GM03348 (cell line): ENCODE measurements at places on chromosomes 13 and 19.

DNA sequence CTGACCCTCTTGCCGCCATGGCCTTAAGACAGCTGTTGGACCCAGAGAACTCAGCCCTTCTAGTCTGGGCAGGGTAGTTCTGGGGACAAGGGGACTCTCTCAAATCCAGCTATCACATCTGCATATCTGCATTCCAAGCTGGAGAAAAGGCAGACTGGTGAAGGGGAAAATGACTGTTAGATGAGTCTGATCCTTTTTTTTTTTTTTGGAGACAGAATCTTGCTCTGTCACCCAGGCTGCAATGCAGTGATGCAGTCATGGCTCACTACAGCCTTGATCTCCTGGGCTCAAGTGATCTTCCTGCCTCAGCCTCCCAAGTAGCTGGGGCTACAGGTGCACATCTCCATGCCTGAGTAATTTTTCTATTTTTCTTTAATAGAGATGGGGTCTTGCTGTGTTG, 114.3 kb downstream of the SIPA1L3 start:
- no peak for DNase-seq

DNA sequence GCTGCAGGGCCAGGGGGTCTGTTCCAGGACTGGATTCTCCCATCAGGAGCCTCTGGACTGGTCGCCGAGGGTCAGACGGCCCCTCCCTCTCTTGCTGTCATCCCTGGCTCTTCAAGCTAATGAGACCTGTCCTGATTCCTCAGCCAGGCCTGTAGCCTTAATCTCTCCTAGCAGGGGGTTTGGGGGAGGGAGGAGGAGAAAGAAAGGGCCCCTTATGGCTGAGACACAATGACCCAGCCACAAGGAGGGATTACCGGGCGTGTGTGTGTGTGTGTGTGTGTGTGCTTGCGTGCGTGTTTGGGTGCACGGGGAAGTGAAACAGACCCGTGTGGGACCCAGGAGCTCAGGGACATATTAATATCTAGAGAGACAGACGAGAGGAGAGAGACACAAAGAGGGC, 1.9 kb upstream of the CRX start:
- no peak for DNase-seq

DNA sequence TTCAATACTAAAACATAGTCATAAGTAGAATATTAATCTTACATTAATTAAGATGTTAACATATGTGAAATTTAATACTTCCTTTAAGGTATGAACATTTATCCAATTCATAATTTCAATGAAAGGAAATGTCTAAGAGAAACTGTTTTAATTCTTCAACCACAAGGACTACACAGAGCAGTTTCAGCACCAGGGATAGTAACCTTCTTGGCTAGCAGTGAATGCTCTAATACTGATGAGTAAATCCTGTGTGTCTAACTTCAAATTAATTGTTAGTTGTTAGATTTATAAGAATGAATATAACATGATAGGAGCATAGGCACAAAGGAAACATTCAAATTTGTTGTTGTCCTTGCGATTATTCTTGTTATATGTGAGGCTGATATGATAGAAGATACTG, 15.6 kb upstream of the NBEA start:
- peak; percentile 21 for DNase-seq

DNA sequence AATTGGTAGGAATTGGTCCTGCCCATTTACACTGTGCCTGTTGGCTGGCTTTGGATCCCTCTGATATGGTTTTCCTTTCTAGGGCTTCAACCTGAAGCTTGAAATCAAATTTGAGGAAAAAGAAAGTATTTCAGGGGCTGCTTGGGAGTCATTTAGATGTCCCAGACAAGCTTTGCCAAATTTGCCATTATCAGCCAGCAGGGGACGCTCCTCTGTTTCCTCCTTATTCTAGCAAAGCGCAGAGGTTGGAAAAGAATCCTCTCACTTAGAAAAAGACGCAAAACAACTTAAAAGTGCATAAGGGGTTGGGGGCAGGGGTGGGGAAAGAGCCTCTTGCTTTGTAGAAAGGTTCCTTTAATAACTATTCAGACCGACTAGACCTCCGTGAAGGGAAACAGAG, 1211.1 kb upstream of the PCDH20 start:
- no peak for DNase-seq

GRCh38 chr19:8316351-8317125, 4.6 kb downstream of the NDUFA7 start:
- DNase-seq, result no peak

- DNase-seq, result peak; percentile 71
Measured at GRCh38 chr19:459724-460511, 915 bp downstream of the SHC2 start.

DNA sequence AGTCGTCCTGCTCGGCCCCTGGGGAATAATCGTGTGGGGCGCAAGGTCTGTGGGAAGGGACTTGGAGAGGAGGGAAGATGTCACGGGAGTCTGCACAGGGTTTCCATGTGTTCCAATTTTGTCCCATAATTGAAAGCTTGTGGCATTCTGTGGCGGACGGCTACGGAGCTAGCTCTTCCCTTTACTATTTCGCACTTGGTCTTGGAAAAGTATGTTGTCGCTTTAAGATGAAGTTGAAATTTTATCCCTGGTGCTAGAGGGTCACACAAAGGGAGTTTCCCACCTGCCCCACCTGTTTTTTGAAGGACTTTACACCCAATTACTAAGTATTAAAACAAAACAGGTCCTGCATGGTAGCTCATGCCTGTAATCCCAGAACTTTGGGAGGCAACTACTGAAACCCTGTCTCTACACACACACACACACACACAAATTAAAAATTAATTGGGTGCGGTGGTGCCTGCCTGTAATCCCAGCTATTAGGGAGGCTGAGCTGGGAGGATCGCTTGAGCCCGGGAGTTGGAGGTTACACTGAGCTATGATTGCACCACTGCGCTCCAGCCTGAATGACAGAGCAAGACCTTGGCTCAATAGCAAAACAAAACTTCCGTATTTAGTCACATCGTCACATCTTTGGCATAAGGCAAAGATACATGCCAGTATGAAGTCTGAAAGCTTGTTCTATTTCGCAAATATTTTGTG, 967 bp upstream of the TPT1 start:
- peak; percentile 44 for DNase-seq

DNA sequence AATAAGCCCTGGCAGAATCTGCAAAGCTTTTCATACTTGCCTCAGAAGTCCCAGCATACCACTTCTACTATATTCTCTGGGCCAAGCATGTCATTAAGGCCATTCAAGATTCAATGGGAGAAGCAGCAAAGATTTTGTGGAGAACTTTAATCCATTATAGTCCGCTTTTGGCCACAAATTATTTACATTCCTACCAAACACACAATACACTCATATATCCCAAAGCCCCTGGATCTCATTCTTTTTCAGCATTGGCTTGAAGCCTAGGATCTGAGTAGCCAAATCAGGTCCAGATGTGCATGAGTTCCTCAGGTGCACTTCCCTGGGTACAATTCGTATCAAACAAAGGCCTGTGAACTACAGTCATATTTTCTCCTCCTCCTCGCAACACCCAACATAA, 203.4 kb downstream of the NDFIP2 start:
- DNase-seq, result no peak

DNA sequence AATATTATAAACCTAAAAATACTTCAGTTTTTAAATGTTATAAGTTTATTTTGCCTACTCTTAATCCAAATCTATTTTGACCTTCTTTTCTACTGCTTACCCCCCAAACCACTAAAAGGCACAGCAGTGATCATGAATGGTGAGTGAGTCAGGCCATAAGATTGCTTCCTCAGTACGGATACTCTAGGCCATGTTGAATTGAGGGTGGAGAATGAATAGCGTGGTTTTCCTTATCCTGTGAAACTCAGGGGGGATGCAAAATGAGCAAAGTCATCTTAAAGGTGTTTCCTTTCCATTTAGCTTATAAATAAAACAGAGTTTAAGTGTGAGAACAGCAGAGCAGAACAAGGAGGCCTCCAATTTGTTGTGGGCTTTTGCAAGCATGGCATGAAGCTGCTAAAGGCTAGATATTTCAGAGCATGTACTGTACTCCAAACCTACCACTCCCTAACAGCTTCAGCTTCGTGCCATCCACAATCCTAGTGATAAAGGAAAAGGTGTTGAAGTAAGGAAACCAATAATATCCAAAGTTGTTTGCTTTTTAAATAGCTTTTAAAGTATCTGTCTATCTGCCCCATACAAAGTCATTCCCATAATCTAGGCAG, 25.0 kb downstream of the SERPINE3 start:
- DNase-seq, result peak; percentile 29

GRCh38 chr19:746956-747355, 4.0 kb upstream of the MISP start:
- DNase-seq, result no peak

DNA sequence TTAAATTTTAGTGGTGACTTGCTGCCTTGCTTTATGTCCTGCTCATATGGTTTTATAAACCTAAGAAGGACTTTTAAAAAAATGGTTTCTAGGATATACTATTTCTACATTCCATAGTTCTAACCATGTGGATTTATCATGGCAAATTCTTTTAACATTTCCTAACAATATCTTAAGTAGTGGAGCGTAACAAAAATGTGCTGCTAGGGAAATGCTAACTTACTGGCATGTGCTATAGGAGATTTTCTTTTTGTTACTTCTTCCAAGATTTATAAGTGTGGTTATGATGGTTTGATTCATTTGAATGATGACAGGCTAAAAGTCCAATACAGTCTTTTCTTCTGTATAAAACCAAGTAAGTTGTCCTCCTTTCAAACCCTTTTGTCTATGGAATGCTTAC, 713.7 kb downstream of the SLITRK1 start:
- DNase-seq, result no peak

GRCh38 chr13:59790626-59791025, 373.1 kb downstream of the DIAPH3 start:
- DNase-seq, result peak; percentile 28

DNA sequence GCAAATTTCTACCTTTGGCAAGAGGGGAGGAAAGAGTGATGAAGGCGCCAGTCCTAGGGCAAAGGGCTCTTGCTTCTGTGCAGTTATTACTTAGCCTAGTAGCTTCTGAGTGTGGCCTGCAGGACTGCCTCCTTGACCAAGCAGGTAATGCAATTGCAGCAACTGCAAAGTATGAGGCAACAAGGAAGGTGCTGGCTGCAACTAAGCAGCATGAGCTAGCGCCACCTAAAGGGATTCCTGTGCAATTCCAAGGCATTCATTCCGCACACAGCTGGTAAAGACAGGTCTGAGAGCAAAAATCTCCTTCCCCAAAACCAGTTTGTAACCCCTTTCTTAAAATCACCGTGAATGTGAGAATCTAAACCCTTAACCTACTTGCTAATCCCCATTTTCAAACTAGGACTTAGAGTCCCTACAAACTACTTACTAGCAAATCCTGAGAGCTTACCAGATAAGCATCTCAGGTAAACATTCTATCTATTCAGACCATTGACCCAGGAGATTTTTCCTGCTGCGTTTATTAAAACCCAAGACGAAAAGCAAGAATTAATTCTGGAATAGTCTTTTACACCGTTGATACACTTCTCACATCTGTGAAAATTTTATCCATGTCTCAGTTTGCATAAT, 62.9 kb downstream of the DCT start:
- DNase-seq, result no peak
